ENCODE measurements at places on chromosomes 12 and 14.

DNA sequence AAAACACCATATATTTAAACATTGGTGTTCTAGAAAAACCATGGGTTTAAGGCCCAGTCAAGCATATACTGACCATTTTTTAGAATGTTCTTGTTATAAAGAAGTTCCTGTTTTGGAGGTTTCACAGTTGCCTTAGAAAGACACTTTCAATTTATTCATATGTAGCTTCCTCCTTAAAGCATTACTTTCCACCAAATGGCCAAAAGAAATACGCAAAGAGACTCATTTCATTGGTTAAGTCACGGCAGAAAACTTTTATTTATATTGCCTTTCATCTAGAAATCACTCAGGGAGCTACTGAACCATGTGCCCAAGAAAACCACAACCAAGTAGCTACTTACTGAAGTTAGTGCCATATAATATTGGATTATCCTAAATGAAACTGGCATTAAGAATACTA, 40.0 kb downstream of the MYBPC1 start:
- peak; percentile 72 for DNase-seq

GRCh38 chr12:118773956-118774723, 207.2 kb upstream of the SRRM4 start:
- DNase-seq: no peak

DNA sequence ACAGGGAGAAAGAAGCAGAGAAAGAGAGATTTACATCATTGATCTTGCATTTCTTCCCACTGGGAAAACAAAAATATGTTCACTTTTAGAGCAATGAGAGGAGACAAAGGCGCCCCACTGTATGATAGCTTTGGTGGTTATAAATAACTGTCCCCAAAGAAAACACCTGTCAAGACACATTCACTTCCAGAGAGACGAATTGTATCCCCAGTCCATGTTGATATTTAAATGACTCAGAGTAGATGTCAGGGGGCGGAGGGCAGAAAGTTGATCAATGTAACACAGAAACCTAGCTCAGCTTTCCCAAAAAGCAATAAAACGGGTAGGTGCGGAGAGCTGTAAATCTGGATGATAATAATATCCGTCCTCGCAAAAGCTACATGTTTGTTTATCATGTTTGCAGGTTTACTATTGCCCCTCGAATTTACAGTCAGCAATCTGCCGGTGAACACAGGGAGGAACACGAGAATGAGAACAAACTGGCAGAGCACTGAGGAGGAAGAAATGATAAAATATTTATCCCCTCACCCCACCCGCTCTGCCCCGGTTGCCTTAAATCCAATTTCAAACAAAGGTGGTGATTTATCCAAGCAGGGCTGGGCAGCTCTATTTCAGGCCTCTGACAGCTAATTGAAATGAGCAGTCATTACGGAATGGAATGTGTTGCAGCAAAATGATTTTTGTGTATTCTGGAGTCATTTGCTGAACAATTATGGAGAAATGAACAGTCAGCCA, 84.4 kb downstream of the CMKLR1 start:
- no peak for DNase-seq

GRCh38 chr12:90008277-90008676, 299.6 kb upstream of the ATP2B1 start:
- DNase-seq: no peak

DNA sequence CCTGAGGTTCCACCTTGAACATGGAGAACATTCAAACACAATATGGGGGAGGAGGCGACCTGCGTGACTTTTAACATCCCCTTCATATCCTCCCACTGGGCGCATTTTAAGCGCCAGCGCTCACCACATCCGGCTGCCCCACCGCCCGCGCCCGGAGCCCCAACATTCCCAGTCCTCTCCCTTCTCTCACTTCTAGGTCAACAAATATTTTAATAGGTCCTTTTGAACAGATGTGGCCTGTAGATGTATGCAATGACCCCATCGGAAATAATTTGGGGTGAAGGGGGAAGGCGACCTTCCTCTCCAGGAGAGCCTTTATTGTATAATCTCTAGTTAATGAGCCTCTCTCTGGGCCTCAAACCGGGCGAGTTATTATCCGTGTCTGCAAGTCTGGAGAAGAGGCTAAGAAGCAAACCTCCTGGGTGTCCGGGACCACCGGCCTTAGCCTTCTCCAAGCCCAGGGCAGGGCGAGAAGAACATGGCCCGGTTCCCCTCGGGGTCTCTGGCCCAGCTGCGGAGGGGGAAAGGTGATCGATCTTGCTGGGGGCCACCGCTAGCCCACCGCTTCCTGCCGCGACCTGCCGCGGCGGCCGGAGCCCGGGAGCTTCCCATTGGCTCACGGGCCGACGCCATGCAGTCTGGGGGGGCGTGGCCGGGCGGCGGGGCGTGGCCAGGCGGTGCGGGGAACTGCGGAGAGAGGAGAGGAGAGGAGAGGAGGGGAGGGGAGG, 83.2 kb upstream of the HMGA2 start:
- DNase-seq: peak; percentile 84

- DNase-seq: no peak
Observed at GRCh38 chr12:50661300-50662115, 102.4 kb upstream of the ATF1 start.

DNA sequence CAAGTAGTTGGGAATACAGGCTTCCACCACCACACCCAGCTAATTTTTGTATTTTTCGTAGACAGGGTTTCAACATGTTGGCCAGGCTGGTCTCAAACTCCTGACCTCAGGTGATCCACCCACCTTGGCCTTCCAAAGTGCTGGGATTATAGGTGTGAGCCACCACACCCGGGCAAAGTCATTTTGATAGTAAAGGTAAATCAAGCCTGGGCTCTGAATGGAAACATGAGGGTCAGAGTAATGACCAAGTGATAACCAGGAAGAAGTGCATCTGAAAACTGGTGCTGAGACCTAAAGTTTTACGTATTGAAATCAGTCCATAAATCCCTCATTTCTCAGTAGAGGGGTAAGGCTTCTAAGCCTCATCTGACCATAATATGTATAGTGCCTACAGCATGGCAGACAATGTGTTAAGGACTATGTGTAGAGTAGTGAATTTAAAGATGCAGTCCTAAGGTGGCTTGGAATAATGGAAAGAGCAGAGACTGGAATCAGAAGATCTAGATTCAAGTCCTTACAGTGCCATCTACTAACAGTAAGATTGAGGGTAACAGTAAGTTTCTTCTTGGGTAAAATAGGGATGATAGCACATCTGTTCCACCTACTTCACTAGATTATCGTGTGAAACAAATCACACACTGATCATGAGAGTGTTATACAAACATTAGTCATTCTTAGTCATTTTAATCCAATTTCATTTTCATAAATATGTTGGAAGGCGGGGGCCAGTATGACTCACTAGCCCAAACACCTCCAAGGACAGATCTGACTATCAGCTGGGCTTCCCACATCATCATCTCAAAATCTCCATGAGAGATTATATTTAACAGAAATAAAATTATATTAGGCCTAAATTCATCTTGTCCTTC, 11.2 kb downstream of the MAP4K5 start:
- DNase-seq: peak; percentile 64

DNA sequence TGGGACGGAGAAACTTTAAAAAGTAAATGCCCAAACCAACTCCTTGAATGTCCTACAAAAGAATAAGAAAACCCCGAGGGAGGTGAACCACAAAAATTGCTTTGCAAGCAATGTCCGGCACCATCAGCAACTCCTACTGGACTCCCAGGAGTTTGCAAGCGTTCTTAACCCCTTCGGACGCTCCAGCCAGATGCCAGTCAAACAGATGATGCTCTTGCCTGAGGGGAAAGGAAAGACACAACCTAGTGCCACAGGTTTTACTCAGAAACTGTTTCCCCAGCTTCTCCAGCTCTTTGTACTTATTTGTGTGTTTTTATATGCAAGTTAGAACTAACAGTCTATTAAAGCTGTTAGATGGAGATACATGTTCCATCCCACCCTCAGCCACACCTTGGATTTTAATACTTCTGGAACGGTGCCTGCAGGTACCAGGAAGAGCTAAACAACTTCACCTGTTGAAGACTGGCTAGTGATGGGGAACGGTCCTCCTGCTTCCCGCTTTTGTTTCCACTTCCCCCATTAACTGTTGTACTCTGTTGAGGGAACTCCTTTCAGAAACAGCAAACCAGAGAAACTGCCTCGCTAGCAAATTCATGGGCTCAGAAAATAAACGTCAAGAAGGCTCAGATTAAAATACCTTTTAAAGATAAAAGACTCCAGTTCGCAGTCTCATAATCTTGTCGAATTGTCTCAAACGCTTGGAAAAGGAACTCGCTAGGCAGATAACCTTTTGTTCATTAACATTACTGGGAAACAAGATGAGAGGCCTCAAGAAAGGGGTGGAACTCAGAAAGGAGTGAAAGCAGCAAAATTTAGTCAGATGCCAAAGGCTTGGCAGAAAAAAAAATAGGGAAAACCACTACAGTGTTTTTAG, 1.1 kb upstream of the FERMT2 start:
- DNase-seq: peak; percentile 24

- no peak for DNase-seq
Observed at GRCh38 chr14:51260225-51260624, 20.2 kb downstream of the TMX1 start.

DNA sequence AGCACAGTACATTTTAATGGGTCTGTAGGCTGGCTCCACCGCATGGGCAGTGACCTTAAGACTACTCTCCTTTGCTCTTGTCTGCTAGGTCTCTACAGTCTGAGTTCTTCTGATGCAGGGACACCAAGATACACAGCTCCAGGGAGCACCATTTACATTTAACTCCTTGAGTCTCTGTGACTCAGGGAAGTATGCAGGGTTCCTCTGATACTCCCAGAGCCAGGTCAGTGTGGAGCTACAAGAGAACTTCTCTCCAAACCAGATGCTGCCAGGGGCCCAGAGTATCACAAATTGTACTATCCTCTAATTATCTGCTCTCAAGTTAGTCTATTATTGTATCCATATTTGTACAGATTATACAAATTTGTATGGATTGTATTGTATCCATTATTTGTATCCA, 15.2 kb downstream of the ZFP36L1 start:
- no peak for DNase-seq

DNA sequence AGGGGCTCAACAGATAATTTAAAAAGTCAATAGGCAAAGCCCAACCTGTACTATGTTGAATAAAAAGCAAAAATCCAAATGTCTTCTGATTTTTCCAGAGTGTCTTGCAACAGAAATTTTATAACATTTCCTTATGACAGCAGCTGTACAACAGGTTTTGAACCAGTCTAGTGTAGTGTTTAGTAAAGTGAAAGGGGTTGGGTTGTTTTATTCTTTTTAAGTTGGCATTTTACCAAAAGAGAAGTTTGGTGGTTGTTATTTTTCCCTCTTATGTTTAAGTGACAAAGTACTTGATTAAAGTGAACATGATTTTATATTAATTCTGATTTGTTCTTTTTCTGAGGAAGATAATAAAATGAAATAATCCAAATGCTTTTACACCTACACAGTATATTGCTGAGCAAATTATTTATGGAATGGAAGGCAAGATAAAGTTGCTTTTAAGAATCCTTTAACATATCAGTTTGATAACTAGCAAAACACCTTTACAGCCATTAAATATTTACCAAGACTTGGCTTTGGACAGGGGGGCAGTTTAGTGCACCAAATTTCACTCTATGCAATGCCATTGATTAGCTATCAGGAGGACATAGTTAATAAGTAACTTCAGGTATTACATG, 128.9 kb downstream of the FOXA1 start:
- no peak for DNase-seq

DNA sequence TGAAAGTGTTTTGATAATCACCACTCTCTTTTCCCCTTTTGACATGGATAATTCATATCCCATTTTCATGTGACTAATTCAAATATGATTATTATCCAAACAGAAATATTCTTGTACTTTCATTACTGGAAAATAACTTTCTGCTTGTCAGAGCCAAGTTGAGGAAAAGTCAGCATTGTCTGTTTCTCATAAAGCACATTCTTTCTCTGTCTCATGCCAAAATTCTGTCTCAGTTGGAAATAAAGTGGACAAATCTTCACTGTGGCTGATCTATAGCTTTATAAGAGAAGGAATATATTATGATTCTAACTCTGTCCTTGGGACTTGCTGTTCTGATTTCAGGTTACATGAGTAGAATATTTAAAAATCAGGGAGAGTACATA, 22.7 kb upstream of the PRICKLE1 start:
- no peak for DNase-seq

GRCh38 chr14:39988939-39989338, 556.7 kb upstream of the FBXO33 start:
- no peak for DNase-seq

DNA sequence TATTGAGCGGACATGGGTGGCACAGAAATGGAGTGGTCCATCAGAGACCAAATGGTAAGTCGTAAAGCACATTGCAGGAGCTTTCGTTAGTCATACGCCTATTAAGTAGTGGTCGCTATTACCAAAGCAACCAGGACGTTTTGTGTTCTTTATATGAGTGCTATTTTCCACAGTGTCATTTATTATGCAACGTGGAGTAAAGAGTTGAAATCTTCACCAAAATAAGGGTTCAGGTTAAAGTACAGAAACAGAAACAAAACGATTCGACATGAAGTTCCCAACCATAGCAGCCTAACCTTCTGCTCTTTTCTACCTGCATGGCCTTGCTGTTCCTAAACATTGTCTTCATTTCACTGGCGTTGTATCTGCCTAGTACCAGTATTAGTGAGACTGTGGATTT, 20.1 kb upstream of the FGD4 start:
- no peak for DNase-seq

DNA sequence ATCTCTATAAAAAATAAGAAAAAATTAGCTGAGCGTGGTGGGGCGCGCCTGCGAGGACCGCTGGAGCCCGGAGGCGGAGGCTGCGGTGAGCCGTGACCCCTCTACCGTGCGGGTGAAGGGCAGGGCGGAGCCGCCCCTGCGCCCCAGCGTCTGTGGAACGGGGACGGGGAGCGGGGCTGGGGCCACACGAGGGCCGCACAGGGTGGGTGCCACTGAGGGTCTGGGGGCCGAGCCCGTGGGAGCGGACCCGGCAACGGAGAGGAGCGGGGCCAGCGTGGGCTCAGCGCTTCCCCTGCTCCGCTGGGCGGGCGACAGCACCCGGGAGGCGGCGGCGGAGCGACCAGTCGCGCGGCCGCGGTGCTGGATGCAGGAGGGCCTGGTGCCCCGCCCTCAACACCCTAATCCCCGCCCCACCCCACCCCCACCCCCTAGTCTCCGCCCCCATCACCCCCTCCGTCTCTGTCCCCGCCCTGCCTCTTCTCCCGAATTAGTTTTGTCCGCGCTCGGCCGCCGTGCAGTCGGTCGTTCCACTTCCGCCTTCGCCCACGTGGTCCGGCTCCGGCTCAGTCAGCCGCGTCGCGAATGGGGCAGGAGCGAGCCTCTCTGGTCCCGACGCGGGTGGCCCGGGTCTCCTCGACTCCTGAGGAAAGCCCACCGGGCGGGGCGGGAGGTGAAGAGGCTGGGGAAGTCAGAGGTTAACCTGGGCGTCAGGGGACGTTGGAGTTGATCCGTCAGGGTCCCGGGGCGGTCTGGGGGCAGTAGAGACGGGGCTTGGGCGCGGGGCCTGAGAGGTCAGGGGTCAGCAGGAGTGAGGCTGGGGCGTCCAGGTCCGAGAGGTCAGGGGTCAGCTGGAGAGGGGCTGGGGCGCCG, at the start of gene PUS1:
Gene PUS1, plus strand, starts transcription at position 566 of the 870 bp plus-strand sequence. CDS start 447 bp downstream, outside the sequence.
- peak; percentile 98 for DNase-seq

- DNase-seq: no peak
Observed at GRCh38 chr12:47725091-47725772, at the start of gene ENDOU. Gene ENDOU (minus strand): TSS chr12:47725490. CDS start chr12:47725413, 77 bp downstream.

GRCh38 chr14:100155756-100156616, 3.5 kb downstream of the DEGS2 start:
- DNase-seq: no peak
